ENCODE measurements at places on chromosomes 13 and 19.

- no peak for DNase-seq
These were observed 70.9 kb downstream of the GGACT start for GRCh38 chr13:100517728-100518127.

GRCh38 chr13:88862095-88862620 is 1191.0 kb downstream of the SLITRK5 start:
- DNase-seq = no peak

GRCh38 chr19:14550201-14550754 is 20.9 kb downstream of the TECR start:
- no peak for DNase-seq

- no peak for DNase-seq
These were observed 32.6 kb downstream of the SLC7A1 start for GRCh38 chr13:29562786-29563438.

- DNase-seq = no peak
These were observed 114.0 kb downstream of the KCTD12 start for GRCh38 chr13:76772241-76772640.
